ENCODE measurements at places on chromosomes 6 and 20. TPM values are rescaled to one million over a fixed set of nuclear protein-coding genes. Genes with fewer than 3 reads are reported as not detected.

The GPLD1 gene
- 1.1 TPM for total RNA-seq

DNA sequence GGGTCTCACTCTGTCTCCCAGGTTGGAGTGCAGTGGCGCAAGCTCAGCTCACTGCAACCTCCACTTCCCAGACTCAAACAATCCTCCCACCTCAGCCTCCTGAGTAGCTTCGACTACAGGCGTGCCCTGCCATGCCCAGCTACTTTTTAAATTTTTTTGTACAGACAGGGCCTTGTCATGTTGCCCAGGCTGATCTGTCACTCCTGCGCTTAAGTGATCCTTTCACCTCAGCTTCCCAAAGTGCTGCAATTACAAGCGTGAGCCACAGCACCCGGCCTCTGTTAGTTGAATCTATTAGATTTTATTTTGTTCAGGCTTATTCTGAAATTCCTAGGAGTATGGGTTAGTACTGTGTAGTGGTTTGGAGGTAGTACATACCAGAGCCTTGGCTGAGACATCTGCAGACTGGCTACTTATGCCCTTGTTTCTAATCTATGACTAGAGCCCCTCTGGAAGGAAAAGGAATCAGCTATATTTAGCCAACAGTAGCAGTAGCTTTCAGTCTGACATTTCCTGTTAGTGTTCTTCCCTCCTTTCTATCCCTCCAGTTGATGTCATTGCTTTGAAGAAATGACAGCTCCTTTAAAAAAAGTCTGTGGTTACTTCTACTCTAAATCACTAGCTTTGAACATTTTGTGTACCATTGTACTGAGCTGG is 74.4 kb downstream of the ITCH start:
- no peak for DNase-seq

DNA sequence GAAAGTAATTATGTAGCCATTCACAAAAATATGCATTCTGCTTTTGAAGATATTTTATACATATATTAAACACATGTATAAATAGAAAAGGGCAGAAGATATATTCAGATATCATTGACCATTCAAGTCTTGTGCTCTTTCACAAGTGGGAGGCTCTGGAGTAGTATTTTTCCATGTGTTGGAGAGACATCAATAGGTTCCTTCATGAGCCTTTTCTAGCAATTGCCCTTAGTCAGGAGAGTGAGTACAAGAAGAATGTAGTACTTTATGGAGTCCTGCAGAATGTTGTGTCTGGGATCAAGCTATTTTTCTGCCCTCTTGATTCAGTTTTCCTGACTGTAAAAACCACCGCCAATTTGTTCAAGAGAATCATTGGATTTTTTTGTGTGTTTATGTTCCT is 117.9 kb downstream of the LRRC1 start:
- peak; percentile 90 for DNase-seq

GRCh38 chr6:5072440-5072839 is 12.7 kb upstream of the PPP1R3G start:
- DNase-seq, result no peak

GRCh38 chr6:8079126-8079525 is 14.9 kb upstream of the BLOC1S5 start:
- no peak for DNase-seq

The C20orf96 gene
- 1.6 TPM for total RNA-seq

DNA sequence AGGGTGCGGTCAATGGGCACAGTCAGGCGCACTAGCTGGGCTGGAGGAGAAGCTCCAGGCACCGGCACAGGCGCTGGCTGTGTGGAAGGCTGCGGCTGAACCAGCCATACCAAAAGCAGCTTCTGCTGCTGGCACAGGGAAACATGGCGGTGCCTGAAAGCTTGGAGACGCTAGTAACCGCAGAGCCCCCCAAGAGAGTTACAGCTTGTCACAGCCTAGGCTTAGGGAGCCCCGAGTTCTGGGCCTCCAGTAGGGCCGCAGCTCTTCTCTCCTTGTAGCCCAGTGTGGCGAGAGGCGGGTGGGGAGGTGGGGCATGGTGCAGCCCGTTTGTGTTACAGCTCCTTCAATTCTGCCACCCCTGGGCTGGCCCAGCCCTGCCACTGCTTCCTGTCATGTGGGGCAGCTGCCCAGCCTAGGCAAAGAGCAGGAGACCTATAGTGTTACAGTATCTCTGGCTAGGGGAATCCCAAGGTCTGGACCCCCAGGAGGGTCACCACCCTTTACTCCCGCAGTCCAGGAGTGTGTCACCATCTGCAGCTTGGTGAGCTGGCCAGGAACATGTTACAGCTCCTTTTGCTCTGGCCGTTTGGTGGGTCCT is 58.6 kb upstream of the MANEA start:
- no peak for DNase-seq

DNA sequence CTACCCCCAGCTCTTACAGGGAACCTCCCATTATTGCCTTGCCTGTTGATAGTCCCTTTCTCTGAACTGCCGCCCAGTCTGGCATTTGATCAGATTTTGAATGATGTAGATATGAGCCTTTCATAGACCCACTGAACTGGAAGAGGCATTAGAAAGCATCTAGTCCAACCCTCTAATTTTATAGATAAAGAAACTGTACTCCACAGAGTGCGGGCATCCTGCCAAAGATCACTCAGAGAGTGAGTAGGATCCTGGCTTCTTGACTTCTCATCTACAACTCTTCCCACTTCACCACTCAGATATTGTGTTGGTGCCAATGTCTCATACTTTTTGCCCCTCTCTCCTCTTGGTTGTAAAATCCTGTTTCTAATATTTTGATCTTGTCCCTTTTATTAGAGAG is 179.2 kb upstream of the BMP2 start:
- no peak for DNase-seq

DNA sequence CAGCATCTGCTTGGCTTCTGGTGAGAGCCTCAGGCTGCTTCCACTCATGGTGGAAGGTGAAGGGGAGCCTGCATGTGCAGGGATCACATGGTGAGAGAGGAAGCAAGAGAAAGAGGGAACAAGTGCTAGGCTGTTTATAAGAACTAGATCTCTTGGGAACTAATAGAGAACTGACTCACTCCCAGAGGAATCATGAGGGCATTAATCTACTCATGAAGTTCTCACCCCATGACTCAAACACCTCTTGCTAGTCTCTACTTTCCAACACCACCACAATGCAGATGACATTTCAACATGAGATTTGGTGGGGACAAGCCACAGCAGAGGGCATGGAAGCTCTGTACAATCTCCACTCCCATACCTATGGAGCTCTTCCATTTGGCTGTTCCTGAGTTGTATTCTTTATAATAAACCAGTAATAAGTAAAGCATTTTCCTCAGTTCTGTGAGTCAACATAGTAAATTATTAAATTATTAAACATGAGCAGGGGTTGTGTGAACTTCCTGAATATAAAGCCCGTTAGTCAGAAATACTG is 524.1 kb upstream of the NRSN1 start:
- DNase-seq, result peak; percentile 32

All from SK-MEL-5 (cell line).